ENCODE measurements at places on chromosomes 1 and 21.

DNA sequence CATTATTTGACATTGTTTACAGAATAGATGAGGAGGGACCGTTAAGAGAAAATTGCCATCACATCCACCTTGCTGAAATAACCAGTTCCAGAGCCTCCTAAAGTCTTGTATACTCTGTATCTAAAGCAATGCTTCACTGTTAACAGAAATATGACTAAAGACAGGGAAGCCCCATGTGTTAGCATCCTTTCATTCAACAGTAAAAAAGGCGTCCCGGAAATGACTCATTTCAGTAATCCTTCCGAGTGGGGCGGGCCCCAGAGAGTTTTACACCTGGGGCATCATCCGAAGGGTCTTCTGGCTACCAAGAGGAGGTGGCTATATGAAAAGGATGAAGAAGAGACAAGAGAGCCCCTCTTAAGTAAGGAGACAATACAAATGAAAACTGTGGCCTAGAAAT is 227.2 kb downstream of the SLC45A1 start:
- DNase-seq: no peak

DNA sequence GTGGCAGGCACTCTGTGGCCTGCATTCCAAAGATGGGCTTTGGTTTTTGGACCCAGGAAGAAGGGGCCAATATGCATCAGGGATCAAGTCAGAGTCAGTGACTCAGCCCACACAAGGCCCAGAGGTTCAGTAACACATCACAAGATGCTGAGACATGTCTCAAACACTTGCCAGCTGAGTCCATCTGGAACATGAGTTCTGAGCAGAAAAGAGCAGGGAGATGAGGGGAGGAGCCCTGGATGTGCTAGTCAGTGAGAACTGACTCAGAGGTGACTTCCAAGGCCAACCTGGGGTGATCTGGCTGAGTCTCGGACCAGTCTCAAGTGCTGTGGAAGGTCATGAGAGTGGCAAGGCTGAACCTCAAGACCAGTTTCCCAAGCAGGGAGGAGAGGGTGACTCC is 150.1 kb downstream of the CDC7 start:
- no peak for DNase-seq

DNA sequence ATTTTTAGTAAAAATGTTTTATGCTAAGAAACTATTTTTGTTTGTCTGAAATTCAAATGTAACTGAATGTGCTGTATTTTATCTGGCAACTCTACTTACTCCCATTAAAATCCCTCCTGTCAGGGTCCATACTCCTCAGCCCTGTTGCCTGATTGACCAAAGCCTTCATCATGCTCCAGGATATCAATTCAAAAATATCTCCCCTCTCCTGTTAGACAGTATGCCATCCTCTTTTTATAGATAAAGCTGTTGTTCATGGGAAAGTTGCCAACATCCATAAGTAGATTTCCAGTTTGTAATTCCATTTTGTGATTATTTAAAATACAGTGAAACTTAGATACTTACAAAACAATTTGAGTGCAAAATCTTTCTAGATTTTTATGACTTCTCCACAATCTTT is 65.7 kb downstream of the DTL start:
- DNase-seq: no peak

- DNase-seq: no peak
Measured at GRCh38 chr1:194929357-194929756, 1678.9 kb downstream of the KCNT2 start.

DNA sequence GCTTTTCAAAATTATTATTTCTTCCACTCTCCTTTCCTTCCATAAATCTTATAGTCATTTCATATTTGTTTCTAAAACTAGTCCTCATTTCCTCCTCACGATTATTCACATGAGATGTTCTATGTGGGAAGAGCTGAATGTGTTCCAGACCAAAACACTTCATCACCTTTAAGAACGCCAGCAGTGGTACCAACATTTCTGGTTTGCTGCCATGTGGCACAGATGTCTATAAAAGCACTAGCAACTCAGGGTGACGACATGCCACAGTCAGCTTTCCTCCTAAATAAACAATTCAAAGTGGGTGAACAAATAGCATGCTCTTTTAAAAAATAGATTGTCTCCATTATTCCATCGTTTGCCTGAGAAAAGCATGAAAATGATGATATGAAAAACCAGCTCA is 1217.8 kb upstream of the ADGRL2 start:
- DNase-seq: no peak

- no peak for DNase-seq
Measured at GRCh38 chr21:46145159-46145839, 10.1 kb downstream of the FTCD start.

GRCh38 chr1:161190962-161191521 is 7.8 kb downstream of the ADAMTS4 start:
- DNase-seq: no peak

DNA sequence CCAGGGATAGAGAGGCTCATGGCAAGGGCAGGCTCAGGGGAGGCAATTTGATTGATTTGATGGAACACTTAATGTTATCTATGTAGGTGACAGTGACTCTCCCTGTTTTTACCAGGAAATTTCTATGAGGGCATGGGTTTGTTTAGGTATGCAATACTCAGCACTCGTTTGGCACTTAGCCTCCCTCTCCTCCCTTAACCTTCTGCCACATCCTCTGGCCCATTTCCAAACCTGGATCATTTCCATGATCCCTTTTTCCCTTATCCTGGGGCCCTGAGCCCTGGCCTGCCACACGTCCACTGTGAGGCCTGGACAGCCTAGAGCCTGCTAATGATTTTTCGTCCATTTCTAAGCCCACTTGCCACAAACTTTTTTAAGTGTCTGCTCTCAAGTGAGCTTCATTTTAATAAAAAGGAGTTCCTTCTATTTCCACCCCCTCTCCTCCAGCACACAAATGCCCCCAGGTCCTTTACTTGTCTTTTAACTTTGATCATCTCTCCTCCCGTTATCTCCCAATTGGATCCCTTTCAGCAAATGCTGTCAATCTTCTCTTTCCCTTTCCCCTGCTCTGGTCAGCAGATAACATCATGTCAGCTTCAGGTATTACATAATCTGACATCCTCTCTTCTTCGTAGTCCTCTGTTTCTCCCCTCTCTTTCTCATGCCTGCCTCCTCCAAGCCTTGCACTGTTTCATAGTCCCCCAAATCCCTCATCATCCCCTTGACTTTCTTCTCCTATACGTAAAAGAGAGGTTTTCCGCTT is 37.8 kb upstream of the GADD45A start:
- no peak for DNase-seq

DNA sequence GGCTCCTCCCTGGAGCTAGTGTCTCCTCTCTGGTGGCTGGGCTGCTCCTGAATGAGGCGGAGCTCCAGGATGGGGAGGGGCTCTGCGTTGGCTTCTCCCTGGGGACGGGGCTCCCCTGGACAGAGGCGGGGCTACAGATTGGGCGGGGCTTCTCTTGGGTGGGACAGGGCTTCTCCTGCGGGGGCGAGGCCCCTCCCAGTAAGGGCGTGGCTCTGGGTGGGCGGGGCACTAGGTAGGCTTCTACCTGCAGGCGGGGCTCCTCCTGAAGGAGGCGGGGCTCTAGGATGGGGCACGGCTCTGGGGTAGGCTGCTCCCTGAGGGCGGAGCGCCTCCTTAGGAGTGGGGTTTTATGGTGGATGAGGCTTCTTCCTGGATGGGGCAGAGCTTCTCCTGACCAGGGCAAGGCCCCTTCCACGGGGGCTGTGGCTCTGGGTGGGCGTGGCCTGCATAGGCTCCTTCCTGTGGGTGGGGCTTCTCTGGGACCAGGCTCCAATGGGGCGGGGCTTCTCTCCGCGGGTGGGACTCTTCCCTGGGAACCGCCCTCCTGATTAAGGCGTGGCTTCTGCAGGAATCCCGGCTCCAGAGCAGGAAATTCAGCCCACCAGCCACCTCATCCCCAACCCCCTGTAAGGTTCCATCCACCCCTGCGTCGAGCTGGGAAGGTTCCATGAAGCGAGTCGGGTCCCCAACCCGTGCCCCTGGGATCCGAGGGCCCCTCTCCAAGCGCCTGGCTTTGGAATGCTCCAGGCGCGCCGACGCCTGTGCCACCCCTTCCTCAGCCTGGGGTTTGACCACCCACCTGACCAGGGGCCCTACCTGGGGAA is 22.7 kb upstream of the ARF1 start:
- no peak for DNase-seq

- no peak for DNase-seq
Measured at GRCh38 chr1:225446981-225447615, 19.3 kb upstream of the LBR start.

DNA sequence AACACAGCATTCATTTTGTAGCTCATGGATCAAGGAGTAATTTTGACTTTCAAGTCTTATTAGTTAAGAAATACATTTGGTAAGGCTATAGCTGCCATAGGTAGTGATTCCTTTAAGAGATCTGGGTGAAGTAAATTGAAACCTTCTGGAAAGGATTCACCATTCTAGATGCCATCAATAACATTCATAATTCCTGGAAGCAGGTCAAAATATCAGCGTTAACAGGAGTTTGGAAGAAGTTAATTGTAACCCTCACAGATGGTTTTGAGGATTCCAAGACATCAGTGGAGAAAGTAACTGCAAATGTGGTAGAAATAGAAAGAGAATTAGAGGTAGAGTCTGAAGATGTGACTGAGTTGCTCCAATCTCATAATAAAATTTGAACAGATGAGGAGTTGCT is 216.6 kb downstream of the GREM2 start:
- no peak for DNase-seq

DNA sequence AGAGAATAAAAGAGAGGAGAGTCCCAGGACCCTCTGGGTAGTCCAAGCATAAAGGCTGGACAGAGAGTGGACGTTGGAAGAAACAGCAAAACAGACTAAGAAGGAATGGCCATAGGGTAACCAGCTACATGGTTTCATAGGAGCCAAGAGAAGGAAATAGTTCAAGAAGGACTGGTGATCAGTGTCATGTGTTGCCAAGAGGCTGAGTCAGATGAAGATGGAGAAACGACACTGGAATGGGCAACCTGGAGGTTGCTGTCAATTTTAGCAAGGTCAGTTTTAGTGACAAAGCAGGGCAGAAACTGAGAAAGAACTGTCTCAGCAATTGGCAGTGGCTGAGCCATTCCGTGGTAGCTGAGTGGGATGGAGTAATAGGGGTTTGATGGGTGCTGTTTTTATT is 41.4 kb downstream of the HMGB4 start:
- no peak for DNase-seq

DNA sequence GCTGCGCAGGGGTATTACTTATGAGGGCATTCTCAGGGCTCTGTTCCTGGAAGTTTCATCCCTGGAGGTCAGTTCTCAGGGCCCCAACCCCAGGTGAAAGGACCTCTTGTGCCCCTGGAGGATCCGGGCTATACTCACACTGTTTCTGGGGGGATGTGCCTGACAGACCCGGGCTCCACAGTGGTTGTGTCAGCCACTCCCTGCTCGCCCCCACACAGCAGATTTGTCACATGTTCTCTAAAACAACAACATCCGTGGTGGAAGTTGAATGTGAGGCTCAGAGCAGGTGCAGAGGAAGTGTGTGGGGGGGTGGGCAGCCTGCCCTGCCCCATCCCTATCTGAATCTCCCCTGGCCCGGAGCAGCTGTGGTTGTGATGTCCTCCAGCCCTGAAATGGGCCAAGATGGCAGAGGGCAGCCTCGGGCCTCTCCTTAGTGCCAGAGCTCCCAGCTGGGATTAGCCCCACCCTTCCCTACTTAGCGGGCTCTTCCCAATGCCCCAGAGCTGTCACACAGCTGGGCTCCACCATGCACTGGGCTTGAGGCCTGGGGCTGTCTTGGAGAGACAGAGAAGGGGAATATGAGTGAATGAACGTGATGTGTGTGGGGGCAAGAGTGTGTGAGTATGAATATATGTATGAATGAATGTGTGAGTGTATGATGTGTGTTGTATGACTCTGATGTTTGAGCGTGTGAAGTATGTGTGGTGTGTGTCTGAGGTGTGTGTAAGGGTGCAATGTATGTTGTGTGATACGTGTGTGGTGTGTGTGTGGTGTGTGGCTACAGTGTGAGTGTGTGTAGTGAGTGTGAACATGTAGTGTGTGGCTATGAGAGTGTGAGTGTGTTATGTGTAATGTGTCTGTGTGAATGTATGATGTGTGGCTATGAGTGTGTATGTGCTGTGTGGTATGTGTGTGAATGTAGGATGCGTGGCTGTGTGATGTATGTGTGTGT is 1.5 kb upstream of the FCMR start:
- DNase-seq: no peak

DNA sequence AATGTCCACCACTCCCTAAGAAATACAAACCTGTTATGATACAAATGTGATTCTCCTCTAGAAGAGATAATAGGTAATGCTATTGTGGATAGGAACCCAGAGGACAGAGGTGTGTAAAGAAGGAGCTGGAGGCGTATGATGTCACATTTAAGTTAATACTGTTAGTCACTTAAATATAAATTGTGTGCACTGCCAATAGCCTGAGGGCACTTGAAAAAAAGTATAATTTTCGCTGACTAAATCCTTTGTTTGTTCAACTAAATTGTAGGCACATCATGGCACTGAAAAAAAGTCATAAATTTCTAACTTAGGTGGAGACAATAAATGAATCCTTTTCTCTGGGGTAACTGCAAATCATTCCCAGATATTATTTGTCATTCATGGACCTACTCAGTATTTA is 4.4 kb downstream of the RCSD1 start:
- DNase-seq: no peak

GRCh38 chr1:7234471-7234755 is 449.2 kb downstream of the CAMTA1 start:
- no peak for DNase-seq

DNA sequence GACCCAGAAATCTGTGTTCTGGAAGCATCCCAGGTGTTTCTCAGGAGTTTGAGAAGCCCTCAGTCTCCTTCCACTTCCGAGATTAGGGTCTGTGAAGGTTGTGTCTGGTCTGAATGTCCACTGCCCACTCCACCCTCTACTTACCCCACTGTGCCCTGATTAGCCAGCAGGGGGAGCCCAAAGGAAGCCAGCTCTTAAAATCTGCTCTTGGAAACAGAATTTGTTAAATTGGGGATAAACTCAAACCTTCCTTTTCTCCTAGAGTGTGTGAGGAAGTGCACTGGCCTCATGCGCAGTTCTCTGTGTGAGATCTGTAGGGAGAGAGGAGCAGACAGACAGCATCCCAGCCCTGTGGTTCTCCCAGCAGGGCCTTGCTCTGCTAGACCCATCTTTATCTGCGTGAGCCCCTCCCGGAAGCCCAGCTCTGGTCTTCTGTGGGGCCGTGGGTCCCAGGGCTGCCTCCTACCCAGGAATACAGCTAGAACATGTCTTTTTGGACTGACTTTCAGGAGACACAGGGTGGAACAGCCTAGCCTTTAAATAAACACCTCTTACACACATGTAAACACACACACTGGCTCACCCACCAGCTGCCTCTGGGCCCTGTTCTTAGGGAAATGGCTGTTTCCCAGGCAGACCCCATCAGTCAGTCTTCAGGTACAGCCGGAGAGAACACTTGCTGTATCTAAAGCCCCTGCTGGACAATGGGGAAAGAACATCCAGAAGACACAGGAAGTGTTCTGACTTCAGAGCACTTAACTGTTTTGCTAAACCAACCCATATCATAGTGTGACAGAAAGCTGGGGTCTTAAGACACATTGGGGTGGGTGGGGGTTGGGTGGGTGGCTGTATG is 52.2 kb downstream of the SMYD2 start:
- DNase-seq: no peak

GRCh38 chr1:116572771-116573430 is 2.1 kb upstream of the CD58 start:
- DNase-seq: no peak

GRCh38 chr1:38381256-38381655 is 334.7 kb upstream of the POU3F1 start:
- no peak for DNase-seq

- DNase-seq: no peak
Measured at GRCh38 chr21:30268608-30269197, 14.0 kb downstream of the KRTAP24-1 start.
